GM19239 (cell line): ENCODE measurements at places on chromosomes 16 and 17.

DNA sequence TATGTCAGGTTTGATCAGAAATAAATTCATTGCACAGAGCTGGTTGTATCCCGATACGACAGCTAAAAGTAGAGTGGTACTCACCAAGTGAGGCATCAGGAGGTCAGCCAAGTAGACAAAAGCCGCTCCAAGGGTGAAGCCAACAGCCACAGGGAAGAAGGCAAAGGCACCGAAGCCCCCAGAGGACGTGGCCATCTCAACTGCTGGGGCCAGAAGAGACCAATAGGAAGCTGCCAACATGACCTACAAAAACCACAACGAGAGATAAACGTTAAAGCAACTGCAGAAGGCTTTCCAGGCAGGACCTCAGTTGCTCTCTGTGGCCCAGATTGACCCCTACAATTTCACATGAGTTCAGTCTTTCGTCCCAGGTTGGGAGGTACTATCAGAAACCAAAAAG lies 61.0 kb downstream of the SLC39A11 start:
- DNase-seq, result no peak

GRCh38 chr17:58313815-58314705 lies 14.5 kb downstream of the TSPOAP1 start:
- no peak for DNase-seq

DNA sequence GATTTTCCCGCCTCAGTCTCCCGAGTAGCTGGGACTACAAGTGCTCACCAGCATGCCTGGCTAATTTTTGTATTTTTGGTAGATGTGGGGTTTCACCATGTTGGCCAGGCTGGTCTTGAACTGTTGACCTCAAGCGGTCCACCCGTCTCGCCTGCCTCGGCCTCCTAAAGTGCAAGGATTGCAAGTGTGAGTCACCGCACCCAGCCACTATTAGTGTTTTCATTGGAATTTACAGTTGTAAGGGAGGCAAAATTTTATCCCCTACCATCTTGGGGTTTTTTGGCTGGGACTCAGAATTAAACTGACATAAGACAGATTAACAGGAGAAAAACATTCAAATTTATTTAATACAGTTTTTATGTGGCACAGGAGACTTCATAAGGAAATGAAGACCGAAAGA lies 12.3 kb upstream of the MYCBPAP start:
- no peak for DNase-seq

GRCh38 chr16:65950211-65950610 lies 416.3 kb upstream of the CDH5 start:
- DNase-seq, result no peak
